NCI-H1436 (cell line): ENCODE measurements at places on chromosomes 1 and 21.

GRCh38 chr1:234398849-234399381 lies 25.7 kb downstream of the COA6 start:
- DNase-seq, result no peak

DNA sequence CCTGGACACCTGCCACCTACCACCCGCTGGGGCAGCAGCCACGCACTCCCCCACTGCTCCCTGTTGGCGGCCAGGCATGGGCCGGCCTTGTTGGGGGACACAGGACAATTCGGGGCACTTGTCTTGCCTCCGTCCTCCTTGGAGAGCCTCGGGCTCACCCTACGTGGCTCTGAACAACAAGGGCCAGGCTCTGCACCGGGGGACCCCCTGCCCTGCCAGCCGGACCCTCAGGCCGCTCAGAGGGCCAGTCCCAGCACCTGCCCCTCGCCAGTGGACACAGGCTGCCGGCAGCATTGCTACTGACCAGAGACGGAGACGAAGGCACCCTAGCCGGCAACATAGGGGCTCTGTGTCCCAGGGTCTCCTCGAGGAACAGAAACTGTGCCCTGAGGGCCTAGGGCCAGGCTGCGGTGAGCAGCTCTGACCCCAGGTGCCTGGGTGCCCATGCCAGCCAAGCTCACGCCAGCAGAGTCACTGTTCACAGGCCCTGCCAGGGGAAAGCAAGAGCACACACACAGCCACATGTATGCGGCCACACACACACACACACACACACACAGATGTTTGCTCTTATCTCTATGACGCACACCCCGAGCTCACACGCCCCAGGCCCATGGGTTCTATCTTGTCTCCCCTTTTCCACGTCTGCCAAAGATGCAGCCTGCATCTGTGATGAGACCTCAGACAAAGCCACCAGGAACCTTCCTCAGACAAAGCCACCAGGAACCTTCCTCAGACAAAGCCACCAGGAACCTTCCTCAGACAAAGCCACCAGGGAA lies 45.9 kb downstream of the MORN1 start:
- no peak for DNase-seq

GRCh38 chr21:15037900-15038293 lies 26.9 kb downstream of the NRIP1 start:
- DNase-seq, result no peak

- DNase-seq, result no peak
Observed at GRCh38 chr1:19203440-19203839, 6.6 kb downstream of the UBR4 start.

DNA sequence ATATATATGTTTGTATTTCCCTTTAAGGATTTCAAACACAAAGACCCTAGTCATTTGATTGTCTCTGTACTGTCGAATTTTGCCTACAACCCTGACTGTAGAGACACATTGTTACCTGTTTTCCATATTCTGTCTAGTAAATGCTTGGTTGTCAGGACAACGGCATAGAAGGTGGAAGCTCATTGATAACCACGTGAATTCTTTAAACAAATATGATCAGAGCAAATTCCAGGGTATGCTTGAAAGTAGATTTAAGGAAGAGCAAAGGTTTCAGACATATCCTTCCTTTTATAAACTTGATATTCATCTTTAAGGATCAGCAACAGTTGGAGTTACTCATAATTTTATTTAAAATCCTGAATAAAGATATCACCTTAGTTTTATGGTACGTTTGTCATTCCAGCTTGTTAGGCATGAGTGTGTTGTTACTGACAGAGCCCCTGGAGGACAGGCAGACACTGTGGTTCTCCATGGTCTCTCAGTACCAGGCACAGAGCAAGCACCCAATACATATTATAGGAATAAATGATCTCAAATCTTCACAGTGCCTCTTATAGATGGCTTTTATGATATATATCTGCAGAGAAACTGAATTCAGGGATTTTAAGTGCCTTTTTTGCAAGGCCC lies 203.2 kb downstream of the FGGY start:
- DNase-seq, result no peak

DNA sequence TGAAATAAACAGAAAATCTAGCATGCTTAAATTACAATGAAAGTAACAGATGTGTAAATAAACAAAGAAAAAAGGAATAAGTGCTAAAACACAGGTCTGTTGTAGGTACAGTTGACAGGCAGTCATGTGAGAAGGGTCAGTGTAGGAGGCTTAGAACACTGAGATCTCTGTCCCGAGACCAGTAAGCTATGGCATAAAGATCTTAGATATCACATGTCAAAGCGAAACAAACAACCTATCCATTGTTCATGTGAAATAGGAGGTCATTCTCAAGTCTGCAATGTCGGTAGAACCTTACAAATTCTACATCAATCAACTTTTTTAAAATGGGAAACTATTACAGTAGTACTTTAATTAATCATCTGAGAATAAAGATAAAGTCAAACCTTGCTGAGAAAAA lies 428.9 kb upstream of the ADGRL2 start:
- no peak for DNase-seq

GRCh38 chr1:222794656-222795474 lies 20.0 kb upstream of the DISP1 start:
- DNase-seq, result no peak

- DNase-seq, result no peak
Observed at GRCh38 chr1:51439895-51440294, 79.2 kb downstream of the EPS15 start.
